ENCODE measurements at places on chromosomes 12 and 14.

GRCh38 chr12:66851134-66851533, 172.3 kb upstream of the GRIP1 start:
- DNase-seq = no peak

DNA sequence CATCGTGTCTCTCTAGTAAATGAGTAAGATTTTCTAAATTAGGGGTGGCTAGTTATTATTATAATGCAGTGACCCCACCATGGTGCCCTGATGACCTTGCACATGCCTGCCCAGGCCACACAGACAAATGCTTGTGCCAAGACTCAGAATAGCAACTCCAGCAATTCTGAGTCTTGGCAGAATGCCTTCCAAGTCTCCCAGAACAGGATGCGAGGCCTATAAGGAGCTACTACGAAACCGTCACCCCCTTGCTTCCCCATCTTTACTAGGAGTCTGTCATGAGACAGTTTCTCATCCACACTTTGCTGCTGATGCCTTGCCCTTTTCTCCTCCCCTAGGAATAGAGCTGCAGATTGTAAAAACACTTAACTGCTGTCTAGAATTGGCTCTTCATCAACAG, 559.9 kb downstream of the TRHDE start:
- no peak for DNase-seq

- no peak for DNase-seq
These were observed 37.1 kb downstream of the LRRK2 start for GRCh38 chr12:40261937-40262336.

DNA sequence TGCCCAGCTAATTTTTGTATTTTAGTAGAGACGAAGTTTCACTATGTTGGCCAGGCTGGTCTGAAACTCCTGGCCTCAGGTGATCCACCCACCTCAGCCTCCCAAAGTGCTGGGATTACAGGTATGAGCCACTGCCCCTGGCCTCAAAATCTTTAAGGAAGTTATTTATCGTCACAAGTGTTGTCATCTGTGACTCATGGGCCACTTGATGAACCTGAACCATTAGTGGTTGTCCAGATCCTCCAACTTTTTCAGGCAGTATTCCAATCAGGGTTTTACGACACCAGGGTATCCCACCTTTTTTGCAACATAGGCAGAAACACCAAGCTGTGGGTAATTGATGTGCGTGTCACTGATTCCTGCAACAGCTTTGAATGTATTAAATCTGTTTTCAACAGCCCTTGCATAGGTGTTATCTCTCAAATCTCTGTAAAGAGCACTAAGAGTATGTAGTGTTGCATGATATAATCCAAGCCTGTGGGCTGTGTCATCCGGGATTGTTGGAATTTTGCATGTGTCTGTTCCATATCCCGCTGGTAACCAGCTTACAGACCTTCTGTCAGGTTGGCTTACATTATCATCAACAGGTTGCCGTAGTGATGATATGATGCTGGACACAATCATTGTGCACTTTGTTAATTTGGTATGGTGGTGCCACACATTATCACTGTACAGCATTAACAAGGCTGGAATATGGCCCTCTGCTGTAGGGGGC, 79.3 kb upstream of the SCN8A start:
- no peak for DNase-seq

DNA sequence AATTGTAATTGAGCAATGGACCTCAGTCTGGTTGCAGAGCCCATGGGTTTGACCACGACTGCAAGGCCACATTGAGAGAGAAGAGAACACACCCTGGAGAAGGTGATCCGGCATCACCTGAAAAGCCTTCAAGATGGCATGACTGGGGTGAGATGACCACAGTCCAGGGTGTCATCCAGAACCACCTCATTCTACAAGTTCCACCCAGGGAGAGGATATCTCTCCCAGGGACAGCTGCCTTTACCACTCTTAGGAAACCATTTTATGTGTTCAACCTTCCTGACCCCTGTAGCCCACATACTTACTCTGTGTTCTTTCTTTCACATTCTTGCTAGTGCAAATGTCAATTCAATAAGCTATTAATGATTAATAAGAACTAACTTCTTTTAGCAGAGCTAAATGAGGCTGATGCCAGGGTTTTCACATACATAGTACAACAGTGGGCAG, 43.4 kb upstream of the CPM start:
- DNase-seq = no peak

DNA sequence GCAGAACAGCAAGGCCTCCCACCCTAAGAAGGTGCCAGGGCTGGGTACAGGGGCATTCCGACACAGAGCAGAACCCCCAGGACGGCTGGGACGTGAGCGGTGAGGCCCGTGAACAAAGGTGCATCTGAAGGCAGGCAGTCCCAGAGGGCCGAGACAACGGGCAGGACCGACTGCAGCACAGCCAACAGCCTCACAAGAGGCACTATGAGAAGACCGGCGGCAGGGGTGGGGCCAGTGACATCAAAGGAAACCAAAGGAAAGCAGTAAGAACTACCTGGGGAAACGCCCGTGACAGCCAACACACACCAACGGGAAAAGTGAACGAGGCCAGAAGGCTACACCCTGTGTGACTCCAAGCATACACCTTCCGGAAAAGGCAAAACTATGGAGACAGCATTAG, 9.1 kb downstream of the BTBD6 start:
- DNase-seq = no peak

DNA sequence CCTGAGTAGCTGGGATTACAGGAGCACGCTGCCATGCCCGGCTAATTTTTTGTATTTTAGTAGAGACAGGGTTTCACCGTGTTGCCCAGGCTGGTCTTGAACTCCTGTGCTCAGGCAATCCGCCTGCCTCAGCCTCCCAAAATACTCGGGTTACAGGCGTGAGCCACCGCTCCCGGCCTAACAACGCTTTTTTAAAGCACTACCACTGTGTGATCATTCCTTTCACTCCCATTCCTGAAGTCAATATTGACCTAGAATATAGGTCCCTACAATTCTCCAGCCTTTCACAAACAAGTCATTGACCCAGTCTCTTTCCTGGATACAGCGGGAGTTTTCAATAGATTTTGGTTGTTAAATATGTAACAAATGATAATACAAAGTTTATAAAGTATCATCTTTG, 62.8 kb downstream of the KIF21A start:
- DNase-seq = no peak

GRCh38 chr12:15535352-15535781, 213.1 kb downstream of the PTPRO start:
- DNase-seq = no peak

- DNase-seq = no peak
These were observed 207.1 kb upstream of the SLC16A7 start for GRCh38 chr12:59388694-59389093.

DNA sequence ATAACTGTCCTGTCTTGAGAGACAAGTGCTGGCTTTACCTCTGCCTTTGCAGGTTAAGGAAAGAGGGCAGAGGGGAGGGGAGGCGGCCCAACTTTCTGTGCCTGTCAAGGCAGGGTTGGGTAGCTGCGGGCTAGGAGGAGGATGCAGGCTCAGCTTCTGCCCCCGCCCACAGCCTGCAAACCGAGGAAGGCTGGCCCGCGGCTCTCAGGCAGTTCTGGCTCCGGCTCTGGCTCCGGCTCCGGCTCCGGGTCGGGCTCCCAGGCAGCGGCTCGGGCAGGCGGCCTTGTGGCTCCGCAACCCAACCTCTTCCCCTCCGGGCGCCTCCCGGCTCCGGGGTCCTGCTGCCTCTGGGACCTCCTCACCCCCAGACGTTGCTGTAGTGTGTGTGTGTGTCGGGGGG, 92.9 kb downstream of the TMEM30B start:
- peak; percentile 21 for DNase-seq
